Hepatic stellate cell (primary cell): ENCODE measurements at places on chromosomes 11 and 22.

DNA sequence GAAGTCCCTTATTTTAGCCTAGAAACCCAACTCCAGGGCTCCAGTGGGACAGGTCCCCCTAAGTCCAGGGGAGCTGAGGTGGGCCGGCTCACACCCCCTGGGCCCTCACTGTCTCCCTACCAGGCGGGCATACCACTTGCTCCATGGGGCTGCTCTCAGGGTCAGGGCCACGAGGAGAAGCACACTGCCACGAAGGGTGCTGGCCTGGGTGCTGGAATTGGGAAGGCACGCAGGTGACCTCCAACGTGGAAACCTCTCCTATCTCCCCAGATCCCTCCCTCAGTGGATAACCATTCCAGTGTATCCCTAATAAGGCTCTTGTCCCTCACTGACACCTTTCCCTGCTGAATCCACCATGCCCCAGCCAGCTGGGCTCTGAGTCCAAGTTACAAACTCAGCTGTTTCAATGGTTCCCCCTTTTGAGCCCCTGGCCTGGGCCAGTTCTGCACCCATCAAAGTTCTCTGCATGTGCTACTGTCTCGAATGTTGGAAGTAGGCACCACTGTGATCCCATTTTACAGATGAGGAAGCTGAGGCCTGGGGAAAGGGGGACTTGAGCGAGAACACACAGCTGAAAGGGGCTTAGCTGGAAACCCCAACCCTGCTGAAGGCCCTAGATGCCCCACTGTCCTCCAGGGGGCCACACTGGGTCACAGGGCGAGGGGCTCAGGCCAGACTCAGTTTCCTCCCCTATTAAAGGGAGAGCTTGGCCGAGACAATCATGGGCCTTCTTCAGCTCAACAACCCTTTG lies 1.5 kb downstream of the SHISAL1 start:
- no peak for DNase-seq

GRCh38 chr11:76615950-76616349 lies 54.6 kb downstream of the LRRC32 start:
- DNase-seq: no peak

GRCh38 chr11:111220721-111221120 lies 24.8 kb upstream of the POU2AF2 start:
- no peak for DNase-seq

- no peak for DNase-seq
Measured at GRCh38 chr11:32573228-32573627, 10.4 kb upstream of the EIF3M start.

DNA sequence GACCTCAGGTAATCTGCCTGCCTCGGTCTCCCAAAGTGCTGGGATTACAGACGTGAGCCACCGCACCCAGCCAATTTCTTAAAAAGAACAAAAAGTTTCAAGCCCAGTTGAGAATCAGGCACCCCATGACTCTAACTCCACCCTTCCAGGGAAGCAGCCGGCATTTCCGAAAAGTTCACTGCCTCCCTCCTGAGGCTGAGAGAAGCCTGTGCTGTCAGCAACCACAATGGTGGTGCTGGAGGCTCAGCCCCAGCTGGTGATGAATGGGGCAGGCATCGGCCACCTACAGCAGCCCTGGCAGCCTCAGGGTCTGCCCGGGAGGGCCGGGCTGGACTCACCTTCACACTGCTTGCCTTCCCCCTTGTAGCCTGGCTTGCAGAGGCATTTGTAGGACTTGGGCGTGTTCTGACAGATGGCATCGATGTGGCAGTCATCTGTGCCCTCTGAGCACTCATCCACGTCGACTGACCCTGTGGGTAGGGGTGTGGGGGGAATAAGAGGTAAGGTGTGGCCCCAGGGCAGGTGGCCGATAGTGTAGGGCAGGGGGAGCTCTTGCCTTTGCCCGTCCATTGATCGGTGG lies 4.3 kb downstream of the SCUBE1 start:
- no peak for DNase-seq

DNA sequence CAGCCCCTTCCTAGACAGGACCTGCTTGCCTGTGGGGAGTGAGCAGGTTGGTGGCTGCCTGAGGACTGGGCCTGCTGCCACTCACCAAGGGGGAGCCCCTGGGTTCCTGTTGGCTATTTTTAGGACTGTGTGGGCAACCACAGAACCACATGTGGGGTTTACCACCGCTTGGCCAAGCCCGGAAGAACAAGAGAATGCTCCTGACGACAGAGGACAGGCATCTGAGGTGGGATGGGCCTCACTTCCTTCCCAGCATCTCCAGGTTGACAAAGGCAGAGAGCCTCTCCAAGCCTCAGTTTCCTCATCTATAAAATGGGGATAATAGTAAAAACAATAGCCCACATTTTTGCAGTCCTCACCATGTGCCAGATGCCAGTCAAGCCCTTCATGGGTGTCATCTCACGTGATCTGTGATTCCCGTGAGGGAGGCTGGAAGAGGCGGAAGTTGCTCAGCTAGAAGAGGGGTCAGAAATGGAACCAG lies 43.6 kb downstream of the LRRC32 start:
- DNase-seq: no peak

DNA sequence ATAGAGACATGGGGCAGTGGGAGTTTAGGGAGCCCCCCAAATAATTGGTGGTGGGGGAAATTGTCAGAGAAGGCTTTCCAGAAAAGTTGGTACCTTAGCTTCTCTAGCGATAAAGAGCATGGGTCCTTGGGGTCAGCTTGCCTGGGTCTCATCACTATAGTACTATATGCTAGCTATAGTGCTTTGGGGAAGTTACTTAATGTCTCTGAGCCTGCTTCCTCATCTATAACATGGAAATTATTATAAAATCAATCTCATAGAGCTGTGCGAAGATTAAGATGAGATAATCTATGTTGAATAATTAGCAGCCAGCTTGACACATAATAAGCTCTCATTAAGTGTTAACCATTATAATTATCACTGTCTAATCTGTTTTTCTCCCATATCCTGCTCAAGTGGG lies 41.2 kb downstream of the STIM1 start:
- DNase-seq: no peak

- no peak for DNase-seq
Measured at GRCh38 chr11:47941907-47942558, 38.3 kb upstream of the PTPRJ start.

GRCh38 chr11:45322891-45323600 lies 36.9 kb upstream of the SYT13 start:
- DNase-seq: no peak

DNA sequence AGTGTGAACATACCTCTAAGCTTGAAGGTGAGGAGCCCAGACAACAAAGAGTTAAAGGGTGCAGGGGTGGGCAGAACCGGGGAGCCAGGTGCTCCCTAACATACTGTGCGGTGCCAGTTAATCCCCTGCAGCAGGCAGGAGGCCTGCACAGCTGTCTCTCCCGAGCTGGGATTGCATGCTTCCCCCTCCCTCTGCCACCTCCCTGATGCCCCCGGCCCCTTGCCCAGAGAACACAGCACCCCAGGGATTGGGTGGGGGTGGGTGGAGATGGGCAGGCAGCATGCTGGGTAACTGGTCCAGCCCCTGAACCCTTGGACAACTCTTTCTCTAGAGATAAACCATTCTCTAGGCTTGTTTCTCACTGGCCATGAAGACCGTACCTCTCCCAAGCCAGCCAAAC lies 67.7 kb upstream of the MYOD1 start:
- DNase-seq: no peak

DNA sequence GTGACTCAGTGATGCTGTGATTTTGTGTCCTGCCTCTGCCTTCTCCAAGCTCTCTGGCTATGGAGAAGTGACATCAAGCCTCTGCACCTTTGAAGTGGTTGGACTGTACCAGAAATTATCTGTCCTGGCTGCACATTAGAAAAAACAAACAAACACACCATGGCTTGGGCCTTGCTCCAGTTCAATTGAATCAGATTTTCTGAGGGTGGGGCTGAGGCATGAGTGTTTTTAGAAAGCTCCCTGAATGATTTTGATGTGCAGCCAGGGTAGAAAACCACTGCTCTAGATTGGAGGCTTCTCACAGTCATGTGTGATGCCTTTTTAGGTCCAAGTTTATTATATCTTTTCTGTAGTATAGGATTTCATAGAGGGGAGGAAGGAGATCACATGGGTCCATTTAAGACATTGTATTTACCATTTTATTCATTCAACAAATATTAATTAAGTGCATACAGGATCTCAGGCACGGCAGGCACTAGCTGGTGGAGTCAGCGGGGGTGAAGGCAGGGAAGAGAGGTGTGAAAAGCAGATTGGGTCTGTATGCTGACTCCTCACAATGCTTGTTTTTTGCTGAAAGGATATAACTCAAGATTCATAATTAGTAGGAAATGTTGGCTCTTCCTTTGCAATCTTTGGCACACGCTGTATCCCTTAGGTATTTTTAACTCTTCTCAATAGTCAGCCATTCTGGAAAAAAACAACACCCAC lies 7.1 kb upstream of the VSTM5 start:
- no peak for DNase-seq

DNA sequence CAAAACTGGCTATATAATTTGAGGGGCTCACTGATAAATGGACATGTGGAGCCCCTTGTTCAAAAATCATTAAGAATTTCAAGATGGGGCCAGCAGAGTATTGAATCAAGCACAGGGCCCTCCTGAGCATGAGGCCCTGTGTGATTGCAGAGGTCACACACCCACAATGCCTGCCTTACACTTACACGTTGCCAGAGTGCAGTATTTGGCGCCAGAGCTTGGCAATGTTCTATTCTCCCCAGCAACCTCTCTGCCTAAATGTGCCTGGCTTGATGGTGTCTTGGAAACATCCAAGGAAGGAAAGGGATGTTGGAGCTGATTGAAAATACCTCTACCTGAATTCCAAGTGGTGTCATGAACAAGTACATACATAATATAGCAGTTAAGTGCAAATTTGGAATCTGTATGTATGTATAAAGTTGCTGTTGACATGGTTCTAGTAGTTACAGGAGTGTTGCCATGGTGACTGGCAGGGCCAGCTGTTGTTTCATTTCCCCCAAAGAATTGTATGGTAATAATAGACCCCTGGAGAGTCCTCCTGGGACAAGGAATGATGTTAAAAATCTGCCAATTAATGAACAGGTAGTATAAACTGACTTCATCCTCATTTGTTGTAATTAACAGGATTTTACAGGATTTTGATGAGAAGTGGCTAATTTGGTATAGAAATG lies 205.7 kb upstream of the NAV2 start:
- DNase-seq: no peak

DNA sequence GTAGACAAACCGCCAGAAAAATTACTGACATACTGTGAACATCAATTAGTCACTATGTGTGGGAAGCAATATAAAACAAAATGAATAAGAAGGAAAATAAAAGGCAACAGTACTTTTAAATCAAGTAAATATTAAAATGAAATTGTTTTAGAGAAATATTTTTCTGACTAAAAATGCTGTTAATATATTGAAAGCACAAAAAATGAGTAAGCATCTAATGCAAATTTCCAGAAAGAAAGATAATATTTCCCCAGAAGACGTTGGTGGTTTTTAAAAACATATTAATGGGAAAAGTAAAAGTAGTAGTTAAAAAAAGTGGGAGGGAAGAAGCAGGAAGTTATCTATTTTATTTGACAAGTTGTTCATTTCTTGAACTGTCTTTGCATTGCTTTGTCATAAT lies 16.5 kb downstream of the XKR3 start:
- no peak for DNase-seq

- DNase-seq: no peak
Measured at GRCh38 chr11:26702406-26702805, 19.5 kb downstream of the SLC5A12 start.

DNA sequence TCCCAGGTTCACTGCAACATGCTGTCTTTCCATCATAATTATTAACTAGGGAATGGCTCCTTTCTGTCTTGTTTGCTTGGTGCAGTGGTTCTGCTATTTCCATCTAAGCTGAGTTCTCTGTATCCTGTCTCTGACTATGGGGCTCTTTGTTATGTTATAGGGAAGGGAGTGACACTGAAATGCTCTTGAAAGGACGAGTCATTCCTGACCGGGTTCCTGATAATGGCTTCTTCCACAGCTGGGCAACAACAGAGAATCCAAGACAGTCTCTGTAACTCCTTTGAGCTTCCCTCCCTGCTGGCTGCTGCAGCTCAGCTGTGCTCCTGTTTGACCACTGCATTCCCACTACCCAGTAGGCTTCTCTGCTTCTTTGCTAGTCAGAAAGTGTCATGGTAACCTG lies 24.1 kb downstream of the OR2AT4 start:
- DNase-seq: no peak

GRCh38 chr11:33829430-33830141 lies 55.3 kb upstream of the FBXO3 start:
- DNase-seq: peak; percentile 75

DNA sequence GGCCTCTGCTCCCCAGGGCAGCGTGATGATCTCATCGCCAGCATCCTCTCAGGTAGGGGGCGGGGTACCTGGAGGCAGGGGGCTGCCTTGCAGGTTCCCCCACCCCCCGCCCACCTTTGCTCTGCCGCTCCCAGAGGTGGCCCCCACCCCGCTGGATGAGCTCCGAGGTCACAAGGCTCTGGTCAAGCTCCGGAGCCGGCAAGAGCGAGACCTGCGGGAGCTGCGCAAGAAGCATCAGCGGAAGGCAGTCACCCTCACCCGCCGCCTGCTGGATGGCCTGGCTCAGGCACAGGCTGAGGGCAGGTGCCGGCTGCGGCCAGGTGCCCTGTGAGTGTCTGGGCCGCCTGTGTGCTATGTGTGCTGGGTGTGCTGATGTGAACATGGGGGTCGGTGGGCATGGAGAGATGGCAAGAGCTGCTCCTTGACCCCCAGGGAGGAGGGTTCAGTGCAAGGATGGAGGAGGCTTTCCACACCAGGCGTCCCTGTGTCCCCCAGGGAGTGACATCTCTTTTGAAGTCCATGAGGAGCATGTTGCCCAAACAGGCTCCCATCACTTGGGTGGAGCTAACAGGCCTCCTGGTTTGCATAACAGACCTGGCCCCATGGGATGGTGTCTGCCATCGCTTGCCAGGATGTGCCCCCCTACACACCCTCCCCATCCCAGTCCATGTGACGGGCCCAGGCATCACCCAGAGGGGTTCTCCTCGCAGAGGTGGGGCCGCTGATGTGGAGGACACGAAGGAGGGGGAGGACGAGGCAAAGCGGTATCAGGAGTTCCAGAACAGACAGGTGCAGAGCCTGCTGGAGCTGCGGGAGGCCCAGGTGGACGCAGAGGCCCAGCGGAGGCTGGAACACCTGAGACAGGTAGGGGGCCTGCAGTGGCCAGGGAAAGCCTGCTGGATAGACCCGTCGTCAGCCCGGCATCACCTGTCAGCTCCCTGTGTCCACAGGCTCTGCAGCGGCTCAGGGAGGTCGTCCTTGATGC lies 14.1 kb downstream of the PLCB3 start:
- no peak for DNase-seq

GRCh38 chr11:105110688-105111030 lies 28.9 kb downstream of the CARD18 start:
- no peak for DNase-seq

DNA sequence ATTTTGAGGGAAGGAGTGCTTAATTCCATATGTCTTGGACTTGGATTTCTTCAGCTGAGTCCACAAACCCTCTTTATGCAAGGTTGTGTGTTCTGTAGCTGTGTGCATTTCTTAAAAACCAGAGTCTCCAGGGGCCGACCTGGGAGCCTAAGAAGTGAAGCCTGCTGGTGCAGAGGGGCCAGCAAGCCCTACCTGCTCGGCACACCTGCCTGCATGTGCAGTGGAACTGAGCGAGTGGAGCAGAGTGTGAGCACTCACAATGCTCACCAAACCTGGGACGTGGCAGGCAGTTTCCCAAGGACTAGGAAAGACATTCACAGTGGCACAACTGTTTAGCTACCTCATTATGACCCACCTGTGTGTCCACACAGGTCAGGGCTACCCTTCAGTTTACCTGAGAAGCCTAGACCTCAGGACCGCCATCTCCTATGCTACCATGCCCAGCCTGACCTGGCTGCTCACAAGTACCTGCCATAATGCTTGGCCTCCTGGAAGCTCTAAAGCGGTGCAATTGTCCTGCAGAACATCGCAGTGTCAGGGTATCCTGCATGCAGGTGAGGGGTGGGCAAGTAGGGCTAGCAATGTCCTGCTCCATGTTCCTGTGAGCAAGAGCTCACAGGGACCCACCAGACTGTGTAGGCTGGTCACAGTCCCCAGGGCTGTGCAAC lies 3.8 kb downstream of the C22orf39 start:
- no peak for DNase-seq
